ENCODE measurements at places on chromosomes 7 and 10.

- no peaks in the 10 kb centered on the region for H3K36me3 ChIP-seq
- H3K4me3 ChIP-seq, result no peak overlapping the region
- no peaks in the 10 kb centered on the region for H3K4me1 ChIP-seq
- H3K27ac ChIP-seq, result no peak overlapping the region
- DNase-seq, result no peak
- H3K27me3 ChIP-seq, result peaks cover 2% of the 10 kb centered on the region
Measured at GRCh38 chr10:34864149-34865067, 49.3 kb upstream of the PARD3 start.

DNA sequence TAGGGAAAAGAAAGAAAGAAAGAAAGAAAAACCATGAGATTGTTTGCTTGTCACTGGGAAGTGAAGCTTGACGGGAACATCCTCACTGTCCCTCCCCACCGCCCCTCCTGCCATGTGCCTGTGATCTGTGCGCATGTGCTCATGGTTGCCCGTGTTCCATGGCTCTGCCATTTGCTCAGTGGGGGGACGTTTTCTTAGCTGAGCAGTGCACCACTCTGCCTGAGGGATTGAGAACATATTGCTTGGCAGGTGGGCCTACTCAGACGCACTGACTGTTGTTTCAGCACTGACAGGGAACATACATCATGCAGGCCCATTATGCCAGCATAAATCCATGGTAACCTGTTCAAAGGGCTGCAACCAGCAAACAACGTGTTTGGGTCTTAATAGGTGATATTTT, 747.9 kb upstream of the GALNT17 start:
- H3K27me3 ChIP-seq, result no peaks in the 10 kb centered on the region
- no peaks in the 10 kb centered on the region for H3K4me1 ChIP-seq
- no peak for DNase-seq
- no peak overlapping the region for H3K4me3 ChIP-seq
- no peak overlapping the region for H3K27ac ChIP-seq

DNA sequence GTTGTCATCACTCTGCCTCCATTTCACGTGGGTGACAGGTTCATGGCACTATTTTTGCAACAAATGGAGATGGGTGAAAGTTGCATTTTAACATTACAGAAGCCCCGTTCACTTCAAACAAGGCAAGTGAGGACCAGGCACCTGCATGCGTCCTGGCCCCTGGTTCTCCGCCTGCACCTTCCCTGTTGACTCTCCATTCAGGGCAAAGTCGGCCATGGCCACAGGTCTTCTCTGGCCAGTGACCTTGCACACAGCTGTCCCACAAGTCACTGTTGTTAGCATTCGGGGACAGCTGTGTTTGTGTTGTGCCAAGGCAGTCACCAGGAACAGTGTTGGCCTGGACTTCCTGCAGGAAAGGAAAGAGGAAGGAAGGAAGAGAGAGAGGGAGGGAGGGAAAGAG, 554.9 kb downstream of the TCERG1L start:
- no peaks in the 10 kb centered on the region for H3K27me3 ChIP-seq
- no peak overlapping the region for H3K27ac ChIP-seq
- H3K4me3 ChIP-seq, result no peak overlapping the region
- DNase-seq, result no peak
- no peaks in the 10 kb centered on the region for H3K36me3 ChIP-seq

GRCh38 chr7:158296798-158297104, 290.9 kb downstream of the PTPRN2 start:
- DNase-seq, result no peak
- no peak overlapping the region for H3K4me3 ChIP-seq
- H3K27ac ChIP-seq, result no peak overlapping the region
- H3K4me1 ChIP-seq, result no peaks in the 10 kb centered on the region
- no peaks in the 10 kb centered on the region for H3K27me3 ChIP-seq
- H3K36me3 ChIP-seq, result no peaks in the 10 kb centered on the region

GRCh38 chr7:101804088-101804963, 13.1 kb upstream of the CUX1 start:
- H3K4me1 ChIP-seq, result no peaks in the 10 kb centered on the region
- H3K27ac ChIP-seq, result no peak overlapping the region
- no peaks in the 10 kb centered on the region for H3K36me3 ChIP-seq
- no peak overlapping the region for H3K4me3 ChIP-seq
- DNase-seq, result no peak

- no peaks in the 10 kb centered on the region for H3K27me3 ChIP-seq
- DNase-seq, result no peak
- H3K4me1 ChIP-seq, result no peaks in the 10 kb centered on the region
- H3K4me3 ChIP-seq, result no peak overlapping the region
Measured at GRCh38 chr7:104032486-104032885, 43.0 kb upstream of the RELN start.

DNA sequence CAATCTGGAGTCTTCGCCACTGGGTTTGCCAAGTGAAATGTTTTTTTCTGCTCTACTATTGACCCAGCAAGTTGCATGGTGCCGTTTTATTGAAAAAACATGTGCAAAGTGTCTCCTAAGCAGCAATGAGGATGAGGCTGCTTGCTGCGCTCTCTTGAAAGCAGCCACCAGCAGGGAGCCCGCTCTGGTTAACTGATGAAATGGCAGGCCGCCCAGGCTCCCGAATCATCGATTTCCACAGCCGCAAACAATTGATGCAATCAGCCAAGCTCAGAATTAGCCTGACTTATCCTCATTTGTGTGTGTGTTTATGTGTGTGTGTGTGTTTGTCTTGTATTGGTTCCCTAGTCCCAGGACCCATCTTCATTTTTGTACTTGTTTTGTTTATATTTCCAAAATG, 22.2 kb upstream of the LYZL1 start:
- no peak overlapping the region for H3K4me3 ChIP-seq
- no peak overlapping the region for H3K27ac ChIP-seq
- no peaks in the 10 kb centered on the region for H3K27me3 ChIP-seq
- no peaks in the 10 kb centered on the region for H3K4me1 ChIP-seq

DNA sequence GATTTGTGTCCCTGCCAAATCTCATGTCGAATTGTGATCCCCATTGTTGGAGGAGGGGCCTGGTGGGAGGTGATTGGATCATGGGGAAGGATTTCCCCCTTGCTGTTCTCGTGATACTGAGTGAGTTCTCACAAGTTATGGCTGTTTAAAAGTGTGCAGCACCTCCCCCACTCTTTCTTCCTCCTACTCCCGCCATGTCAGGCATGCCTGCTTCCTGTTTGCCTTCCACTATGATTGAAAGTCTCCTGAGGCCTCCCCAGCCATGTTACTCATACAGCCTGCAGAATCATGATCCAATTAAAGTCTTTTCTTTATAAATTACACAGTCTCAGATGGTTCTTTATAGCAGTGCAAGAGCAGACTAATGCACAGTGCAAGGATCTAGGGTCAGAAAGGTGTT, 75.4 kb downstream of the CALD1 start:
- peak; percentile 70 for DNase-seq
- peaks cover 32% of the 10 kb centered on the region for H3K4me1 ChIP-seq
- peaks cover 3% of the 10 kb centered on the region for H3K36me3 ChIP-seq
- H3K4me3 ChIP-seq, result no peak overlapping the region

GRCh38 chr10:124691421-124692099, 52.6 kb downstream of the FAM53B start:
- no peak overlapping the region for H3K4me3 ChIP-seq
- no peaks in the 10 kb centered on the region for H3K27me3 ChIP-seq
- H3K4me1 ChIP-seq, result peaks cover 5% of the 10 kb centered on the region
- no peak for DNase-seq
- no peaks in the 10 kb centered on the region for H3K36me3 ChIP-seq

DNA sequence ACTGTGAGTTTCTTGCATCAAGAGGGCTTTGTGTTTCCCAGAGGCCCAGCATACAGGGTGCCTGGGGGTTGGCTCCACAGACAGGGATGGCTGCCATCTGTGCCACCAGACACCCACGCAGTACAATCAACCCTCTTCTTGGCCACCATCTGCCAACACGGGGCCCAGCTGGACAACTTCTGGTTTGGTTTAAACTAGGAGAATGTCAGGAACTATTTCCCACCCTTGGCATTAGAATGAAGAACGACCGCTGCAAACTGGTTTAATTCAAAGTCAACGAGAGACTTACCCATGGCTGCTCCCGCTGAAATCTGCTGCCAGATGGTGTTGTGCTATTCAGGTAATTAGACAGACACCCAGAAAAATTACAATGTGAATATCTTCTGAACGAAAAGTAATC, 27.8 kb downstream of the NMT2 start:
- H3K4me3 ChIP-seq, result no peak overlapping the region
- H3K36me3 ChIP-seq, result peaks cover 13% of the 10 kb centered on the region
- no peak overlapping the region for H3K27ac ChIP-seq
- no peaks in the 10 kb centered on the region for H3K27me3 ChIP-seq

GRCh38 chr10:112039823-112040222, 143.7 kb downstream of the GPAM start:
- no peak overlapping the region for H3K27ac ChIP-seq
- no peaks in the 10 kb centered on the region for H3K27me3 ChIP-seq

DNA sequence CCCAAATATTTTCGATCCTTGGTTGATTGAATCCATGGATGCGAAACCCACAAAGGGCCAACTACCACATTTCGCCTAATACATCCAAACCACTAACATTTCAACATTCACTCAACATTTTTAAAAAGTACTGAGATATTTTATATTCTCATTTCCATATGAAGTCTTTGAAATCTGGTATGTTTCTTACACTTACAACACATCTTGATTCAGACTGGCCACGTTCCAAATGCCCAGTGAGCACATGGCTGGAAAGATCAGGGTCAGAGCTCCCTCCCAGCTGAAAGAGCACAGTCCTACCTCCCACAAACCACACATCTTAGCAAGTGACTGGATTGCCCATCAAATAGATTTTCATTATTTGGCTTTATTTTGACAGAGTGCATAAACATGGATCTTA, 18.9 kb downstream of the NCAPG2 start:
- no peak overlapping the region for H3K27ac ChIP-seq
- no peak for DNase-seq
- H3K4me3 ChIP-seq, result no peak overlapping the region
- no peaks in the 10 kb centered on the region for H3K36me3 ChIP-seq

DNA sequence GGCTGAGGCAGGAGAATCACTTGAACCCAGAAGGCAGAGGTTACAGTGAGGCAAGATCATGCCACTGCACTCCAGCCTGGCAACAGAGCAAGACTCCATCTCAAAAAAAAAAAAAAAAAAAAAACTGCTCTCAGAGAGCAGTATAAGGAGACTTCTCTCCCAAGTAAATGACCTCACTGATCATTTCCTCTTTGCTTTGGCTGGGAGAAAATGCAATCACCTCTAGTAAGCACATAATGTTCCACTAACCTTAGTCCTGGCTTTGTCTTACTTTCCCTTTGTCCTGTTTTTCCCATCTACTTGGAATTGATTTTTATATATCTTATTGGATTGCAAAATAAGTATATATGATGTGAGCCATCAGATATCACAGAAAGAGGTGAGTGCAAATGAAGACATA, 2.5 kb downstream of the SLC25A13 start:
- no peaks in the 10 kb centered on the region for H3K36me3 ChIP-seq
- H3K27me3 ChIP-seq, result no peaks in the 10 kb centered on the region
- H3K4me3 ChIP-seq, result no peak overlapping the region
- DNase-seq, result peak; percentile 54
- no peak overlapping the region for H3K27ac ChIP-seq
- H3K4me1 ChIP-seq, result peaks cover 14% of the 10 kb centered on the region

DNA sequence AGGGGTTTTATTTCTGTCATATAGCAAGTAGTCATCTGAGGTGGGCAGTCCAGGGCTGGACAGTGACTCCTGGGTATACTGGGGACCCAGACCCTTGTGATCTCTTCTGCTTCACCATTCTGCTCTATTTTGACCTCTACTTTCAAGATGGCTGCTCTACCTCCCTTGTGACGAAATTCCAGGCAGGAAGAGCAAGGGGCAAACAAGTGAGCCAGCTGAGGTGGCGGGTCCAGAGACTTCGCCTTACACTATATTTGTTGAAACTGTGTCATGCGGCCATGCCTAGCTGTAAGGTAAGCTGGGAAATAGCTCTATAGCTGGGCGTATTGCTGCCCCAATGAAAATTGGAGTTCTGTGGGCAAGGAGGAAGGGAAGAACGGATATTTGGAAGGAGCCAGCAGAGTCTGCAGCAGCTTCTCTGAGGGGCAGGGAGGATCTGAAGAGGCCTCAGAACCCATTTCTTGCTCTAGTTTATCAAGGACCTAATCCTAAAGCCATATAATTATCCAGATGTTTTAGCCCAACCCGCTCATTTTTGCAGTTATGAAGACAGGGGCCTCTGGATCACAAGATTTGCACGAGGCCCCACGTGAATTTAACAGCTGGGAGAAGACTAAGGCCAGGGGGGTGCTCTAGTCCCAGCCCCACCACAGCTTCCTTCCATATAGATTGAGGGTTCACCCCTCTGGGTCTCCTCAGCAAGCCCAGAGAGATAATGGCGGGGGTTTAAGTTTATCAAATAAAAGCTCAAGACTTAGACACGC, 7.7 kb upstream of the CPA1 start:
- DNase-seq, result no peak
- no peak overlapping the region for H3K4me3 ChIP-seq
- H3K36me3 ChIP-seq, result no peaks in the 10 kb centered on the region
- H3K27ac ChIP-seq, result peak overlapping the region; percentile 95
- no peaks in the 10 kb centered on the region for H3K27me3 ChIP-seq
- H3K4me1 ChIP-seq, result peaks cover 25% of the 10 kb centered on the region

GRCh38 chr10:12225444-12225843, 29.5 kb downstream of the CDC123 start:
- no peaks in the 10 kb centered on the region for H3K27me3 ChIP-seq
- H3K4me1 ChIP-seq, result no peaks in the 10 kb centered on the region
- H3K36me3 ChIP-seq, result peaks cover 3% of the 10 kb centered on the region
- no peak for DNase-seq

DNA sequence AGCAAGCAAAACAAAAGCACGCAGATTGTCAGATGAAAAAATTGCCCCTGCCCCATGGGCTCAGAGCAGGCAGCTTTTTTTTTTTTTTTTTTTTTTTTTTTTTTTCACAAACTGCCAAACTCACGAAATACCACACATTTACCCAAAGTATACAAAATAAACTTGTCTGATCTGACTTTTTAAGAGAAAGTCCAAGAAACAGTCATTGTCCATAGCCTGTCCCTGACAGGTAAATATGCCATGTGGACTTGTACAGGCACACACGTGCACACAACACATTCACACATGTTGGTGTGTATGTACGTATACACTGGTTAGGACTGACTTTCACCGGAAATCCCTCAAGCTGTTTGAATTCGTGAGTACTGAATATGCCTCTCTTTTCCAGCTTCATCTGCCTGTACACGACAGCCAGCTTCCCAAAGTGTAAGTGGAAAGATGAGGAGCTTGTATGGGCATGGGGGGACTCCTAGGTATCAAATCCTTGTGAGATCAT, 929 bp upstream of the HGF start:
- H3K27ac ChIP-seq, result no peak overlapping the region
- peaks cover 3% of the 10 kb centered on the region for H3K4me1 ChIP-seq
- DNase-seq, result no peak
- no peak overlapping the region for H3K4me3 ChIP-seq

DNA sequence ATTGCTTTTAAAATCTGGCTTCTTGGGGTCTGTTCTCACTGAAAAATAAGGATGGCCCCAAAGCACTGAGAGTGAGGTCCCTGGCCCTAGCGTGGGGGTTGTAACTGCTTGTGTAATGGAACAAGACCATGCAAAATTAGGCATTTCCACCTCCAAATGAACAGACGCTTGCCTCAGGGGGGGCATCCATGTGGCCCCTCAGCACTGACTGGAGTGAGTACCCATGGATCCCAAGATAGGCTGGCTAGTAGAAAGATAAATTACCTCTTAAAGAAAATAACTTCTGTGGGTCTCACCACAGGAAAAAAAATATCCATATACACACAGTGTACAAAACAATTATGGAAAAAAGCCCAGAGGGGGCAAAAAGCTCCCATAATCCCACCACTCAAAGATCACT, 15.2 kb upstream of the CPA1 start:
- H3K27ac ChIP-seq, result no peak overlapping the region
- no peaks in the 10 kb centered on the region for H3K36me3 ChIP-seq
- H3K27me3 ChIP-seq, result no peaks in the 10 kb centered on the region
- no peak for DNase-seq
- H3K4me3 ChIP-seq, result no peak overlapping the region

Measured in endothelial cell of umbilical vein (primary cell).